ENCODE measurements at places on chromosomes 13 and 19. TPM values are rescaled to one million over a fixed set of nuclear protein-coding genes. Genes with fewer than 3 reads are reported as not detected.
A peak's percentile ranks its signal among the peaks of the same experiment; 100 is the strongest.

- no peak overlapping the region for H3K27ac ChIP-seq
- H3K4me3 ChIP-seq: no peak overlapping the region
- H3K36me3 ChIP-seq: peaks cover 15% of the 10 kb centered on the region
- DNase-seq: peak; percentile 81
- H3K4me1 ChIP-seq: peaks cover 5% of the 10 kb centered on the region
- peaks cover 13% of the 10 kb centered on the region for H3K27me3 ChIP-seq
Observed at GRCh38 chr19:46009530-46010510, 13.0 kb downstream of the PGLYRP1 start.

- no peak overlapping the region for H3K27ac ChIP-seq
- H3K27me3 ChIP-seq: peaks cover 17% of the 10 kb centered on the region
- H3K4me1 ChIP-seq: peaks cover 16% of the 10 kb centered on the region
- no peak for DNase-seq
- no peak overlapping the region for H3K4me3 ChIP-seq
- peaks cover 11% of the 10 kb centered on the region for H3K36me3 ChIP-seq
Observed at GRCh38 chr19:36136964-36137686, 2.7 kb upstream of the CAPNS1 start.

DNA sequence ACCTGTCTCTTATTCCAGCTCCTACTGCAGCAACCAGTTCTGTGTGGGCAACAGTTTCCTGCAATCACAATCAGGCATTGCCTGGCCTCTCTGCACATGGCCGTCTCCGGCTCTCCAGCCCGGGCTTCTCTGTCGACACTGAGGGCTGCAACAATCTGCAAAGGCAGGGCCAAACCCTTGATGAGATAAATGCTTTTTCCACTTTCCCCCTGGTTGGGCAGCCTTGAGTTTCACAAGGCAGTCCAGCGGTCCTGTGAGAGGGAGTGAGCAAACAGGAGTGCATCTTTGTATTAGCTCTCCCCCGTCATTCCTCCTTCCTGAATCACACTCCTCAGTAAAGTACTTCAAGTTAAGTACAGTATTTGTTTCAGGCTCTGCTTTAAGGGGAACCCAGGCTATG lies 40.7 kb upstream of the VWA8 start:
- H3K4me1 ChIP-seq: no peaks in the 10 kb centered on the region
- H3K27me3 ChIP-seq: no peaks in the 10 kb centered on the region
- no peak overlapping the region for H3K27ac ChIP-seq
- H3K36me3 ChIP-seq: no peaks in the 10 kb centered on the region
- H3K4me3 ChIP-seq: no peak overlapping the region

- no peaks in the 10 kb centered on the region for H3K36me3 ChIP-seq
- H3K4me3 ChIP-seq: no peak overlapping the region
- peak overlapping the region; percentile 61 for H3K27ac ChIP-seq
- peaks cover 3% of the 10 kb centered on the region for H3K4me1 ChIP-seq
Observed at GRCh38 chr13:44052780-44053184, 173.1 kb downstream of the LACC1 start.

CLDND2 gene
- total RNA-seq: not detected

LILRA1 gene
- total RNA-seq: not detected

Data from endothelial cell (in vitro differentiated cells).